Adrenal gland (tissue), 19 donors: ENCODE measurements at places on chromosomes 12 and 14. TPM values are rescaled to one million over a fixed set of nuclear protein-coding genes. Genes with fewer than 3 reads are reported as not detected.

GRCh38 chr12:30015631-30016337, 232.0 kb upstream of the TMTC1 start:
- no peak overlapping the region for H3K4me3 ChIP-seq
- no peak overlapping the region for H3K27ac ChIP-seq
- no peaks in the 10 kb centered on the region for H3K27me3 ChIP-seq
- DNase-seq: no peak
- no peaks in the 10 kb centered on the region for H3K4me1 ChIP-seq
- no peaks in the 10 kb centered on the region for H3K36me3 ChIP-seq

GRCh38 chr14:57746563-57746962, 119.3 kb downstream of the SLC35F4 start:
- no peaks in the 10 kb centered on the region for H3K4me1 ChIP-seq
- no peaks in the 10 kb centered on the region for H3K36me3 ChIP-seq
- no peaks in the 10 kb centered on the region for H3K27me3 ChIP-seq
- no peak overlapping the region for H3K4me3 ChIP-seq

GRCh38 chr14:64673748-64674147, 30.5 kb upstream of the PLEKHG3 start:
- DNase-seq: no peak
- H3K4me3 ChIP-seq: no peak overlapping the region
- H3K27me3 ChIP-seq: no peaks in the 10 kb centered on the region
- H3K36me3 ChIP-seq: no peaks in the 10 kb centered on the region
- no peaks in the 10 kb centered on the region for H3K4me1 ChIP-seq

Gene SLC2A14
- 18.6 TPM for polyA plus RNA-seq

Gene PTPRO
- polyA plus RNA-seq: 0.74 TPM

Gene GLT8D2
- polyA plus RNA-seq: 14.7 TPM

Gene NYNRIN
- 6.1 TPM for polyA plus RNA-seq
